NCI-H1092 treated with DMSO at 0.1 percent for 48 hours (cell line): ENCODE measurements at places on chromosomes 11 and 22.
A peak's percentile ranks its signal among the peaks of the same experiment; 100 is the strongest.

DNA sequence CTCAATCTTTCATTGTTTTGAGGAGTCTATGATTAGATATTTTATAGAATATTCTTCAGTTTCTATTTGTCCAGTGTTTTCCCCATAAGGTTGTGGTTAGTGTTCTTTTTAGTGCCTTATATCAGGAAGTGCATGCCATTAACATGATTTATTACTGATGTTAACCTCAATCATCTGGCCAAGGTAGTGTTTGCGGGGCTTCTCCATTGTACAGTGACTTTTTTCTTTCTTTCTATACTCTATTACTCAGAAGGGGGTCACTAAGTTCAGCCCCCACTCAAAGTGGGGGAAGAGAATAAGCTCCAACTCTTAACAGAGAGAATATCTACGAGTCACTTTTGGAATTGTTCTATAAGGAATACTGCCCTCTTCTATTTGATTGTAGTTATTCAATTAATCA is 415.8 kb downstream of the DYNC2H1 start:
- no peak for DNase-seq

GRCh38 chr11:103830205-103830604 is 206.2 kb upstream of the DDI1 start:
- DNase-seq: no peak

GRCh38 chr11:70262951-70263350 is 7.5 kb upstream of the PPFIA1 start:
- no peak for DNase-seq

DNA sequence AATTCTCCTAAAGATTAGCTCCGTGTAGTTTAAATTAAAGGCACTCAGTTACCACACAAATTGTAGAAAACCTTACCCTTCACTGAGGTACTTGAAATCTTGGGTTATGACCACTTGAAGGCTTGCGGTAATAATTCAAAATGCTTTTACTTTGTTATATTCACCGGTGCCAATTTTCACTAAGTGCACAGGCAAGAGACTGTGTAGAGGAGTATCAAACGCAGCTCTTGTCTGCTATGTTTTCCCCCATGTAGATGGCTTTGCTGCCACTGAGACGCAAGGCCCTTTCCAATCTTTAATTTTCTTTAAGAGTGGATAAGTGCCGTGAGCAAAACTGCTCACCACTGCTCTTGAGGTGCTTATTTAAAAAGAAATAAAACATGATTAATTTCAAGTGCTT is 155.8 kb downstream of the CADM1 start:
- DNase-seq: peak; percentile 44

- no peak for DNase-seq
These were observed 15.9 kb downstream of the CRELD2 start for GRCh38 chr22:49934160-49934890.

DNA sequence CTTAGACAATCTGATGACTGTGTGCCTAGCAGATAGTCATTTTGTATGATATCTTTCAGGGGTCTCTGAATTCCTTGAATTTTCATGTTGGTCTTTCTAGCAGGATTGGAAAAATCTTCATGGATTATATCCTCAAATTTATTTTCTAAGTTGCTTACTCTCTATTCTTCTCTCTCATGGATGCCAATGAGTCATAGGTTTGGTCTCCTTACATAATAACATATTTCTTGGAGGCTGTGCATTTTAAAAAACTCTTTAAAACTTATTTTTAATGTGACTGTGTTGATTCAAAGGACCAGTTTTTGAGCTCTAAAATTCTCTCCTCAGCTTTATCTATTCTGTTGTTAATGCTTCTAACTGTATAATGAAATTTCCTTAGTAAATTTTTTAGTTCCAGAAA is 198.7 kb downstream of the AASDHPPT start:
- DNase-seq: no peak

GRCh38 chr22:50119768-50120251 is 30.0 kb downstream of the MOV10L1 start:
- DNase-seq: no peak

DNA sequence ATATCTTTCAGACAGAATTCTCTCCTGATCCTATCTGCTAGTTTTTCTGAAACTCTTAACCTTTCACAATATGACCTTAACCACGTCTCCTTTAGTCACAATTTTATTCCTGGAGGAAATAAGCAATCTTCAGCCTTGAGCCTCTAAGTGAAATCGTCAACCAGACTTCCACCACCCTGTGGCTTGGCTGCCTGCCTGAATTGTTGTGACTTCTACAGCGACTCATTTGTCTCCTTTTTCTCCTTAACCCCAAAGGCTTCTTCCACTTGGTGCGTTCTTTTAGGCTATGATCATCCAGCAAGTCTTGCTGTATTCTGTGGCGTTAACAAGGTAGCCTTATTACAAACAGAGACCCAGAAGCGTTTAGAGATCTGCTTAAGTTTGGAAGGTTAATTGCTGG is 535.1 kb upstream of the ARHGAP42 start:
- no peak for DNase-seq

DNA sequence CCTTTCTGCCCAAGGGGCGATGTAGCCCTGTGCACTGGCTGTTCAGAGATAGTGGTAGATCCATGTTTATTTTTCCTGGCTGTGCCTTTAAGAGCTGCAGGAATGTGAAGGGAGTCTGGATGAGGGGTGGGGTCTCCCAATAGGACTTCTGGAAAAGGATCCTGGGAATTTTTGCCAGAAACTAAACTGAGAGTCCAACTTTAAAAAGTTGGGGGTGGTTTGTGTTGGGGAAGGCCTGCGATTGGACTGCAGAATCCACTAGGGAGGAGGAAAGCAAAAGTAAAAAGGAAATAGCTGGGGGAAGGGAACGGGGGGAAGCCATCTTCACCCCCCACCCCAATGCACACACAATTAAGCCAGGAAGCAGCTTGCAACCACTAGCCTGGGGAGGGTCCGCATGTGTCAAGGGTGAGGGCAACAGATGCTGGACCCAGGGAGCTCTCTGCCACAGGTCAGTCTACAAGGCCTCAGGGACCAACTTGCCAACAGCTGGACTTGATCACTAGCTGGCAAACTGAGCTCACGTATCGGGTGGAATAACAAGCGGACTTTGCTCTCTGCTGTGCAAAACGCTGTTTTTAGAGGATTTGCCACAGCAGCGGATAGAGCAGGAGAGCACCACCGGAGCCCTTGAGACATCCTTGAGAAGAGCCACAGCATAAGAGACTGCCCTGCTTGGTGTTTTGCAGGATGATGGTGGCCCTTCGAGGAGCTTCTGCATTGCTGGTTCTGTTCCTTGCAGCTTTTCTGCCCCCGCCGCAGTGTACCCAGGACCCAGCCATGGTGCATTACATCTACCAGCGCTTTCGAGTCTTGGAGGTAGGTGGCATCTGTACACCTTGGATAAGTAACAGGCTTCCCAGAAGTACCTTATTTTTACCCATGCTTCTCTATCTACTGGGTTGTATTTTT is at the start of gene OLFML1:
Gene OLFML1, plus strand, starts transcription at position 321 of the 912 bp plus-strand sequence. Its CDS starts 370 bp downstream, at position 691.
- DNase-seq: no peak

- no peak for DNase-seq
These were observed at the start of gene MIOX for GRCh38 chr22:50486561-50487289. Gene MIOX, plus strand, starts transcription at chr22:50486859. Its CDS starts 39 bp downstream, at chr22:50486898.

DNA sequence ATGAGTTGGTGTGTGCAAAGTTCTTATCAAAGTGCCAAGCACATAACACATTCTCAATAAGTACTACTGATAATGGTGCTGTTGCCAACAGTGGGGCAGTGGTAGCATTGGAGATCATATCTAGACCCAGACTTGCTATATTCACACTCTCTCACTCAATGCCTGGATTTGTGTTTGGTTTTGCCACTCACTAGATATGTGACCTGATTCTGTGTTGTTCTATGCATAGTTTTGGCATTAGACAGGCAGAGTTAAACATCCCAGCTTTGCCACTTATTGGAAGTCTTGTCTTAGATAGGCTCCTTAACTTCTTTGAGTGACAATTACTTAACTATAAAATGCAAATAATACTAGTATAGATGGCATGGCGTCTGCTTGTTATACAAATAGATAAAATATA is 642.6 kb upstream of the CCDC179 start:
- DNase-seq: no peak

- no peak for DNase-seq
These were observed 24.4 kb upstream of the POLD3 start for GRCh38 chr11:74568028-74568427.

GRCh38 chr22:22386602-22387385 is 121.7 kb downstream of the ZNF280B start:
- peak; percentile 77 for DNase-seq

DNA sequence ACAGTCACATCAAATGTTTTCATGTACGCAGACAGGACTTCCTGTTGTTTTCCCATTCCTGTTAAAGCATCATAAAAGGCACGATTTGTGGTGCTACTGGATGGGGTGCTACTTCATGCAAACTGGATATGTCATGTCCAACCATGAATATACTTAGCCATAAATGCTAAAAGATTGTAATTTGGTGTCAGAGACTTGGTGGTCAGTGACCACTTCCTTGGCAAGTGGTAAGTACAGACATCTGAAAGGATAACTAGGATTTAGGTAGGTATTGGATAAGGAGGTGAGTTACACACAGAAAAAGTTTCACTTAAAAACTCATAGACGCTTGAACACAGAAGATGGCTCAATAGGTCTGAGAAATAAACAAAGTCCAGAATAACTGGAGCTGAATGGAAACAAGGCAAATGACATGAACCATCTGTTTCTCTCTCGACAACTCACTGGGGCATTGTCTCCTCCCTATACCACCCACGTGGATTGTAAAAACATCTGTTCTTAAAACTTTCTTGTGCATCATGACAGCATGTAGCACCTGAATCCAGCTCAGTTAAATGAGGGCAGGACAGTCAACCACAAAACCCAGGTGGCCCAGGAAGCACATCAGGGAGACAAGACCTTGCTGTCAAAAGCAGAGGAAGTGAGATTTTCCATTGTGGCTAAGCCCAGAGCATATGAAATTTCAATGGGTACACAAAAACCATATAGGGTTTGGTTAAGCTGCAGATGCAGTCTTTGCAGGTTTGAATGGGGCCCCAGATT is 22.1 kb upstream of the IGLL5 start:
- no peak for DNase-seq

DNA sequence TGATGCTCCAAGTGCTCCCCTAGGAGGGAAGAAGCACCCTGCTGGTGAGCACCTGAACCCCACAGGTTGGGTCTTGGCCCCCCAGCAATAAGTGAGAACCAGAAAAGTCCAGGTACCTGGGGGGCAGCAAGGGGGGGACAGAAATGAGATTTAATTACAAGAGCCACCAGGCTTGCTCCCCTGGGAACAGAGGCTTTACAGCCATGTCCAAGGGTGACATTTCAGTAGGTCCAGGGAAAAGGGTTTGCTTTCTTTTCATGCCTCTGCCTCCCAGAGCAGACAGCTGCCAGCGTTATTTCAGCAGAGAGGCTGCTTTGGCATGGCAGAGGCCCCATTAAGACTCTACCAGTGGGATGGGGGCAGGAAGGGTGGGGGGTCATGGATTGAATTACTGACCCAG is 437.7 kb downstream of the BUD13 start:
- no peak for DNase-seq

GRCh38 chr11:108160970-108161566 is 39.7 kb downstream of the ACAT1 start:
- DNase-seq: no peak

DNA sequence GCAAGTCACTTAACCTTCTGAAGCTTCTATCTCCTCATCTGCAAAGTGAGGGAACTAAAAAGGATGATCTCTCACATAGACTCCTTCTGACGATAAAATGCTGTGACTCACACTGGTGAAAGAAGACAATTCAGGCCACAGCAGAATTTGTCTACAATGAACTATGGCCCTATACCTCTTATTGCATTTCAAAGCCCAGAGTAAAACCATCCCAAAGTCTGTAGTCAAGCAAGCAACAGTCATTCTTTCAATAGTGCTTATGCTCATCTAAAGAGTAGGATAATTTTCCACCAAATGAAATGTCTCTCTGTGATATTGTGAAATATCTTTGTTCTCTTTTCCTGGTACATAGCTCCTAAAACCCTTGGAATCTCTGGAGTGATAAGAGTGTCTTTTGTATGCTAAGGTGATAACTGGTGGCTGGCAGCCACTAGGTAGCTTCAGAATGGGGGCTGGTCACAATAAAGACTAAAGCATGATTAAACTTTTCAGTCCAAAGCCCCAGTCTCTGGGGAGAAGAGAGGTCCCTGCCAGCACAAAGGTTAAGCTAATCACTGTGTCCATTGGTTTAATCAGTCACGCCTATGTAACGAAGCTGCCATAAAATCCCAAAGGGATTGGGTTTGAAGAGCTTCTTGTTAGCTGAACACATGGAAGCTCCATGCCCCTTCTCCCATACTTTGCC is 30.8 kb downstream of the SYTL2 start:
- no peak for DNase-seq

- DNase-seq: no peak
These were observed 19.2 kb upstream of the KDM2A start for GRCh38 chr11:67099831-67100324.

- DNase-seq: peak; percentile 82
These were observed 136.5 kb downstream of the TRIM29 start for GRCh38 chr11:120001178-120002090.

DNA sequence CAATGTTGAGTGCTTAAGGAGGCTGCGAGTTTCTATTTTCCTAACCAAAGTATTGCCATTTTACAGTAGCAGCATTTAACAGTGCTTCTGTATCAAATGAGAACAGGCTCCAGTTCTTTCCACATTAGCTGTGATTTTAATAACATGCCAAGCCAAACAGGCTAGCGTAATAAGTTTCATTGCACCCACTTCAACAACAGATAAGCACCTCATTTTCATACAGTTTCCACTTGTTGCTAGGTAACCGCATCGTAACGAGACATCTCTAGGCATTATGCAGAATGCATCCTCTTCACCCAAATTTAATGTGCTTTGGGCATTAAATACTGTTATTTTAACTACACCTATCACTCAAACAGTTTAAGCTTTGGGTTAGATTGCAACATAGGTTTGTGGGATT is 79.0 kb downstream of the CADM1 start:
- DNase-seq: peak; percentile 71

DNA sequence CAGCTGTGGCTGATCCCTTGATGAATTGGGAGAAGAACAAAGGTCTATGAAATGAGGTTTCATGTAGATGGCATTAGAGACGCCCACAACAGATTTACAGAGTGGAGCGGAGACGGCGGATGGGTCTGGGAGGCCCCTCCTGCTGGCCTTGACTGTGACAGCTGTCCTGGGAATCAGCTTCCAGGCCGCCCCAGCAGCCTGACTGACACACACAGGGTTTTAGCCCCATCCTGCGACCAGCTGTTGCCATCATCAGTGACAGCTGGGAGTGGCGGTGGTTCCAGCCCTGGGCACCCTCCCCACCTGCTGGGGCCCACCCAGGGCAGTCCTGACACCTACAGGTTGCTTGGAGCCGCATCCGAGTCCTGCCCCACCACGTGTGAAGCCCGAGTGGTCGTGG is 64.0 kb upstream of the PPP6R3 start:
- DNase-seq: no peak
